ENCODE measurements at places on chromosomes 7 and 10. TPM values are rescaled to one million over a fixed set of nuclear protein-coding genes. Genes with fewer than 3 reads are reported as not detected.

The KLHDC10 gene
- 21.0 TPM for total RNA-seq

- no peak for DNase-seq
Measured at GRCh38 chr10:323651-324293, 188.5 kb downstream of the ZMYND11 start.

DNA sequence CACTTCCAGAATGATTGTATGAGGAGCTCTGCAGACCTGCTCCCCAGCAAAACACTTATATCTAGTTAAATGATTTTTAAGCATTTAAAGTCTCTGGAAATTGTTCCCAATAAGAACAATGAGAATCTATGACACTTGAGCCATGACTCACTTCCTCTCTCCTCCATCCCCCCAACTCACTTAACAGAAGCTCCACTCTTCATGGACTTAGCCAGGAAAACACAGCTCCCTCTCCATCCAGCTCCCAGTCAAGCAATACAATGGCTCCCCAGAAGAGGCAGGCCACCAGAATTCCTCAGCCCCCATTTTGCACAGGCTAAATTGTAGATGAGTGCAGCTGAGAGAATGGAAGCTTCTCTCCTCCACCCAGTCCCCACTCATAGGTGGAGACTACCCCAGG, 27.0 kb downstream of the AOC1 start:
- no peak for DNase-seq

DNA sequence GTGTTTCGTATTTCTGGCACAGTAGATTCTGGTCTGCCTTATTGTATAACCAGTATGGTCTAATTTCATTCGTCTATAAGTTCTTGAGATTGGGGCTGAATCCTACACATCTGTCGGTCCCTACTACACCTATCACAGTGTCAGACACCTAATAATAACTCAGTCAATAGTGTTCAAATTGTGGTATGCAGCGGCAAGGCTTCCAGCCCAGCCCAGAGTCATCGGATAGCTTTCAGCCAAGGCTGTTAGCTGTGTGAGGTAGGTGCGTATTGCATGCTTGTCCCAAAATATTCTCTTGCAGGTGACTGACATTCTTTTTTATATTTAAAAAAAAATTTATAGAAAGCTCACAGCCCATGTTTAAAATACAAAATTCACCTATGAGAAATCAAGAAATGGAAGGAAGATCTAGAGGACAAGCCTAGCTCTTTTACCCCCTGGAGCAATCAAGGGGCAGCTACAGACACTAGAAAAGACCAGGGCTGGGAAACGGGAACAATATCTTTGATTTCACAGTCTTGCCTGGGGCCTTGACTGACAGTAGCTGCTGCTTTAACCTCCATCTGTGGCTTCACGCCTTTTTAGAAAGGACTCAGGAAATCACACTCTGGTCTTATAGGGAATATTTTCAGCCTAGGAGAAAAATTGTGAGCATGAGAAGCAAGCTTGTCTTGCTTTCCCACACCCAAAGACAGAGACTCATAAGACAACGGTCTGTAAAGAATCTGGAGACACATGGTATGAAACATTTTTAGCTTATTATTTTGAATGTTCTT, 9.5 kb upstream of the ASB4 start:
- DNase-seq: no peak

GRCh38 chr10:16854623-16855022, 37.4 kb upstream of the RSU1 start:
- DNase-seq: no peak

DNA sequence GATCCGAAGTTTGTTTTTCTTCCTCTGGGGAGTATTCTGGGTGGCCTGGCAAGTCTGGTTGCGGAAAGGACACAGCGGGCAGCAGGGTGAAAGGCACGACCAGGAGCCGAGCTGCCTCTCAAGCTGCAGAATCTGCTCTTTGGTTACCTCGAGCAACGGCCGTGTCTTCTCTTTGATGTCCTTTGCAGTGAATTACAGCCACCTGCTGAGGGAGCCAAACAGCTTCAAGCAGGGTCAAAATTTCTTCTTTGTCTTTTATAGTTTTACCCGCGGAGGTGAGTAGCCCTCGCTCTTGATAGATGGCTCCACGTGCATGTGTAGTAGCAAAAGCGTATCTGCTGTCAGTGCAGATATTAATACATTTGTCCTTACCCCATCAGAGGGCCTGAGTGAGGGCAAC, 177.3 kb upstream of the MBL2 start:
- no peak for DNase-seq

GRCh38 chr7:21996641-21997040, 50.9 kb upstream of the CDCA7L start:
- DNase-seq: no peak

- DNase-seq: no peak
Measured at GRCh38 chr10:77501152-77501845, 136.3 kb downstream of the KCNMA1 start.

The SH2B2 gene
- total RNA-seq: 32.1 TPM

DNA sequence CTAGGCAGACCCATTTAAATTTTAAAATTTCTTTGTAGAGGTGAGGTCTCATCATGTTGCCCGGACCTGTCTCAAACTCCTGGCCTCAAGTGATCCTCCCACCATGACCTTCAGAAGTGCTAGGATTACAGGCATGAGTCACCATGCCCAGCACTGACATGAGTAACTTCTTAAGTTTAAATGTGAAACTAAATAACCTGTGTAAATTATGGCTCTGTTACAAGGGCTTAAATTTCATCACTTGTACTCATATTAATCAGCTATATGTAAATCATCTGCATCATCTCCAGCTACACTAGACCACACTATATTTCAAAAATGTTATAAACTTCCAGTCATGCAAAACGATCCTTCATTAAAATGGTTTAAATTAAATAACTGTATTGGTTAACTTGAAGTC, 56.1 kb downstream of the ATAD1 start:
- DNase-seq: no peak

GRCh38 chr7:1558841-1559625, 3.0 kb upstream of the TMEM184A start:
- DNase-seq: no peak

DNA sequence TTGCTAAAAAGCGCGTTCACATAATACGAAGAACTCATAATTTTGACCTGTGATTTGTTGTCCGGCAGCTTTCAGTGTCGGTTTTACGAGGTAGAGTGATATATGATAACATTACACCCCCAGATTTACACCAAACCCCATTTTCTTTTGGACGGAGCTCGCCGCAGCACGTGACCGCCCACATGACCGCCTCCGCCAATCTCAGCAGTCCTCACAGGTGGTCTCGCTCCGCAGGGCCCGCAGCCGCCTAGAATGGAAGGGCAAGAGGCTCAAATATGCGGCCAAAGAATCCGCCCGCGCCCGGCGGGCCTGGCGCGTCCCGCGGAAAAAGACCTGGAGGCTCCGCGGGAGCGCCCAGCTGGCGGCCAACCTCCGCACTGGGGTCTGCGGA, at the start of gene HOXA7:
HOXA7 (minus strand) TSS at position 168 of the 391 bp plus-strand sequence; CDS start at position 38, 130 bp downstream.
- DNase-seq: no peak

The PFKP gene
- total RNA-seq: 44.7 TPM

GRCh38 chr7:43112941-43113621, 634 bp downstream of the HECW1 start:
- DNase-seq: no peak

DNA sequence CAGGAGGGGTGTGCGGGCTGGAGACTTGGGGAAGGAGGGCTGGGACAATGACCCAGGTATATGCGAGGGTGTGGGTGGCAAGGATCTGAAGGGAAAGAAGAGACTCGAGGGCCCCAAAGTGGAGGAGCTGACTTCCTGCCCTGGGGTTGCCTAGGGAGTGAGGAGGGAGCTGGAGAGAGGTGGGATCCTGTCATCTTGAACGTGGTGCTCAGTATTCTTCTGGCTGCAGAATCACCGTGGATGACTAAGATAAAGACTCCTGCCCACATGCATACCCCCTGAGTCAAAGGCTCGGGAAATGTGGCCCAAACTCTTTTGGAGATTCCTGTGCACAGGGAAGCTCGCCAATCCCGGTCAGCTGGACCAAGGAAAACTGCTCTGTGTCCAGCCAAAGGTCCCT, 31.2 kb downstream of the COL17A1 start:
- DNase-seq: no peak

GRCh38 chr10:97399843-97400545, 1.1 kb downstream of the RRP12 start:
- peak; percentile 26 for DNase-seq

GRCh38 chr7:29179115-29179514, 15.5 kb upstream of the CHN2 start:
- no peak for DNase-seq

GRCh38 chr10:96401036-96401435, 42.2 kb upstream of the OPALIN start:
- DNase-seq: no peak

DNA sequence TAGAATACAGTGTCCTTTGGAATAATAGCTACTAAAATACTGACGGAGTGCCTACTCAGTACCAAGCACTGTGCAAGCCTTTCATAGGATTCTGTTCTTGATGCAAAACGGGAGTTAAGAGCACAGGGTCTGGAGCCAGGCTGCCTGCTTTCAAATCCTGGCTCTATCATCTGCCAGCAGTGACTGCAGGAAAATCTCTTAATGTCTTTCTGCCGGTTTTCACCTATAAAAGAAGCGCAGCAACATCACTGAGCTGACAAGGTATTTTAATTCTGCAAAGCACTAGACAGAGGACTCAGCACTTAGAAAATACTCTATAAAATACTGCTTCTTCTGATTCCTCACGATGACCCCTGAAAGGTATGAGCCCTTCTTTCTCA, 659 bp downstream of the FIGNL1 start:
- DNase-seq: no peak

- no peak for DNase-seq
Measured at GRCh38 chr7:27062946-27063345, 32.9 kb downstream of the HOXA1 start.

- DNase-seq: no peak
Measured at GRCh38 chr7:92815412-92815811, 21.0 kb downstream of the CDK6 start.

GRCh38 chr10:58873161-58873560, 303.3 kb upstream of the PHYHIPL start:
- DNase-seq: no peak

GRCh38 chr10:61835069-61835945, 66.2 kb upstream of the ARID5B start:
- DNase-seq: no peak

The PIP gene
- not detected for total RNA-seq

The CCL26 gene
- total RNA-seq: not detected

GRCh38 chr10:43295436-43295835, 28.6 kb upstream of the RASGEF1A start:
- no peak for DNase-seq

DNA sequence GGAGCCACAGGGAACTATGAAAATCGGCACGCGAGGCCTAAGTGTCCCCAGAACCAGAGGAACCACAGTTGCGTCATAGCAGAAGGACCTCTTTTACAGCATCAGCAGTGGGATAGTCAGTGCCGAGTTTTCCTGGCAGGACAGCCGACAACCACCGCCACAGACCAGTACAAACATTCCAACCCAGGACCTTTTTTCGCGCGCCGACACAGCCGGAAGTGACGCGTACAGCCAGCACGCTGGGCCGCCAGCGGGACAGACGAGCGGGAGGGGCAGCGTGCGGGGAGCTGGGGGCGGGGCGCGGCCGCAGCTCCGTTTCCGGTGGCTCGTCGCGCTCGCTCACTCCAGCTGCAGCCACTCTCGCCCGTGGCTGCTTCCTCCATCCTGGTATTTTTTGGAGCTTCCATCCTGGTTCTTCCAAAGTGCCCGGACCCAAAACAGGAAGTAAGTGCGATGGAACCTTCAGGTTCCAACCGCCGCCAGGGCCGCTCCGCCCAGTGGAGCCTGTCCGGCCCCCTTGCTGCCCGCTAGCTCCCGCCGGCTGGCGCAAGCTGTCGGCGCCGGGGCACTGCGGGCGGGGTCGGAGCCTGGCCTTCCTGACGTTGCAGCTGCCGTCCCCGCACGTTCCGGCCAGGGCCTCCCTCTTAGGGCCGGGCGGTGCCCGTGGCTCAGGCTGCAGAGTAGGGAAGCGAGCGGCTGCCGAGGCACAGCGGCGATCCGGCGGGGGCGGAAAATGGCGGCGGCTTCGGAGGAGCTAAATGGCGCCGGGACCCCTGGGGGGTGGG, at the start of gene DMTF1:
DMTF1 (plus strand) TSS at position 342 of the 785 bp plus-strand sequence. CDS start 12,489 bp downstream, outside the sequence.
- peak; percentile 81 for DNase-seq

The CNNM1 gene
- total RNA-seq: 0.02 TPM

GRCh38 chr7:2193575-2194305, 39.0 kb downstream of the MAD1L1 start:
- DNase-seq: no peak

The CYP26C1 gene
- 0.15 TPM for total RNA-seq

DNA sequence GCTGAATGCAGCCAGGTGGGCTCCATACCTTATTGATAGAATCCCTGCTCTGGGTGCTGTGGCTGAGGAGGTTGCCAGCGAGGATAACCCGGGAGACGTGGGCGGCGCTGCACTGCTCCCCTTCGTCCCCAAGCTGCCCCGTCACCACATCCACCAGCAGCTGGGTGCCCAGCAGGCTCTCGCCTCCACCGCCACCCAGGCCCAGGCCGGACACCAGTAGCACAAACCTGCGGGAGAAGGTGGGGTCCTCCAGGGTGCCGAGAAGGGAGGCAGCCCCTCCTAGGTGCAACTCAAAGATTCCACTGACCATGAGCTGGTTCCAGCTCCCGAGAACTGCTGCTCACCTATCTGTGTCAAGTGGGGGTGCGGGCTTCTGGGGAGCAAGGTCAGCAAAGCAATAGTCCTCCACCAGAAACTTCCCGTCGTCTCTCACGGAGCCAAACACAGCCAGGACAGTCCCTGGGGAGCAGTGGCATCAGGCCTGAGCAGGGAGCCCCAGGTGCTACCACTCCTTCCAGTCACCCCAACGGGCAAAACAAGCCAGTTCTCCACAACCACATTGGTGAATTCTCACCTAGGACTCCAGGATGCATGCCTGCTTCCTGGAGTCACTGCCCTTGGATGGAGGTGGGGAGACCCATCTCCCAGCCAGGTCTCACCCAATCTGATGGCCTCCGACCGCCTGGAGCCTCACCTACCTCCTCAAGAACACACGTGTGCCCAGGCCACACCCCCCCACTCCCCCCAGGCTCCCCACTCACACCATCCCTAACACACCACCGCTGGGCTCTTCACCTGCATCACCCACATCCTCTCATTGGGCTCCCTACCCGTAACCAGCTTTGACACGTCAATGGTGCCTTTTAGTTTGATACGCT, 6.3 kb downstream of the POLD2 start:
- DNase-seq: no peak

DNA sequence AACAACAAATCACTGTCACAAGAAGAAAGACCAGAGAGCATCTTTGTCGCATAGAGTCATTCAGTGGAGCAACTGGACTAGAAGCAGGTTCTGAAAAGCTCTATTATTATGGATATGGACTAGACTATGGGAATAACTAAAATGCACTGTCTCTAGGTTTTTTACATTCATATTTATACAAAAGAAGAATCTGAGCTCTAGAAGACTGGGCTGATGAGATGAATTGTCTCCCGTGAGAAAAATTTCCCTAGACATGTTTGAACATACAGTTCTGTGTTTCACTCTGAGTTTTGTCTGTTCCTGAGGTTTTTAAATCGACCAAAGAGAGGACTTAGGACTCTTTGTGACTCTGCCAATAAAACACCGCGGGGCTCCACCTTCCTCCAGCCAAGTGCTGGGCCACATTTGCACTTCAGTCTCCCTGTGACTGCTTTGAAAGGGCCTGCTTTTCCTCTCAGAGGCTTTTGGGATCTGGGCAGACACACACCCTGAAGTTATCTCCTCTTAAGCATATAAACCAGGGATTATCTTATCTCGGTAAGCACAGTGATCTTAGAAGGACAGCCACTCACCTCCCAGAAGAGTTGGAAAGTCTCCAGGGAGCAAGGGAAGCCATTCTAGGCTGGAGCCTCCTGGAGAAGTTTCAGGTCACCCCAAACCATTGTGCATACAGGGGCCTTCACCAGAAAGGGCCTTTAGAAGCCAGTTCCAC, 101.0 kb upstream of the JCAD start:
- DNase-seq: no peak

- no peak for DNase-seq
Measured at GRCh38 chr10:2817940-2818636, 249.3 kb upstream of the PFKP start.

Measured in activated B cell treated with CpG ODN at 0.5 μM for 24 hours (primary cell).